Posterior cingulate gyrus (tissue), 11 donors: ENCODE measurements at places on chromosomes 2 and 18.
A peak's percentile ranks its signal among the peaks of the same experiment; 100 is the strongest.

GRCh38 chr2:46383784-46384456 is 86.7 kb downstream of the EPAS1 start:
- DNase-seq: no peak

- no peak for DNase-seq
Measured at GRCh38 chr18:11553098-11553940, 56.1 kb upstream of the SLC35G4 start.

DNA sequence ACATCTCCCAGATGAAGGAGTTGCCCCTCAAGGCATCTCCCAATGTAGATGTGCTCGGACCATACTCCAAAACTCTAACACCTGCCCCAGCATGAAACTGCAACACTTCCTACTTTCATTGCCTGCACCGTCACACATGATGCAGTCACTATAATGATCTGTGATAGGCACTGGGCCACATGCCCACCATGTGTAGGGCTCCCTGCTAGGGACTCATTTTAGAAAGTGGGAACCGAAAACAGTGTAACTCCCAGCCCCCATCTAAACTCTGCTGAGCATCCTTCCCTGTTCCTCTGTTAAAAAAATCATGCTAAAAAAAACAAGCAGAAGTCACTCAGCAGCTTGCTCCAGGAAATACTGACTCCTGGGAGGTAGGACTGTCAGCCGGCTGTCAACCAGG is 496.1 kb upstream of the RAB6C start:
- peak; percentile 16 for DNase-seq

- DNase-seq: no peak
Measured at GRCh38 chr2:6896930-6897759, 19.6 kb downstream of the RSAD2 start.

GRCh38 chr2:158006961-158007719 is 94.5 kb upstream of the UPP2 start:
- no peak for DNase-seq

DNA sequence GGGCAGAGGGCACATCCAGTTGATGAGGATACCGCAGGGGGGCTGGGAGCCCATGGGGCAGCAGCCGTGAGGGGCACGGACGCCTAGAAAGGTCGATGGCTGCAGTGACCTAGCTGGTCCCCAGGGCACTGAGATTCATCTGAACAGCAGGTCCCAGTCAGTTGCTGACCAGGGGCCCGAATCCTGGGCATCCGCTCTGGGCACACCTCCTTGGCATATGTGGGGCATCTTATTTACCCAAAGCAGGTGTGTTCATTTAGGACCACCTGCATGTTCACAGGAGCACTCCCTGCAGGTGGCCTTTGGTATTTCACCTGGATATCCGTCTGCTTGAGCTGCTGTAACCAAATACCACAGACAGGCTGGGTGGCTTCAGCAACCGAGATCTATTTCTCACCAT is 72.0 kb upstream of the ODC1 start:
- DNase-seq: no peak
